Mucosa of descending colon (tissue), 3 donors: ENCODE measurements at places on chromosomes 1 and 21.

DNA sequence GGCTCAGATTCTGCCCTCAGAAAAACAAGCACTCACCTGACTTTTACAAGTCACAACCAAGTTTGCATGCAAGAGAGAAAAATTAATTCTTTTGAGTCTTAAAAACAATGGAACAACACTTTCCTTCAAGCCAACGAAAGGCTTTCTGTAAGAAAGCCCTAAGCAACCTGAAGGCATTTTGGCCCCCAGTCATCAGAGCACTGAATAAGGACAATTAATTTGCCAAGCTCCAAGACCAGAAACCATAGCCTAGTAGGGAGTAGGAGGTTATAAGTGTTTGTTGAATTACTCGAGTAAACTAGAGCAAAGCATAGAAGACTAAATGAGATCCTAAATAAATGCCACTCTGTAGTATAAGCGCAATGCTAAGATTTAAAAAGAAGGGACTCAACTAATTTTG, 4.7 kb downstream of the TGFBR3 start:
- DNase-seq, result no peak

DNA sequence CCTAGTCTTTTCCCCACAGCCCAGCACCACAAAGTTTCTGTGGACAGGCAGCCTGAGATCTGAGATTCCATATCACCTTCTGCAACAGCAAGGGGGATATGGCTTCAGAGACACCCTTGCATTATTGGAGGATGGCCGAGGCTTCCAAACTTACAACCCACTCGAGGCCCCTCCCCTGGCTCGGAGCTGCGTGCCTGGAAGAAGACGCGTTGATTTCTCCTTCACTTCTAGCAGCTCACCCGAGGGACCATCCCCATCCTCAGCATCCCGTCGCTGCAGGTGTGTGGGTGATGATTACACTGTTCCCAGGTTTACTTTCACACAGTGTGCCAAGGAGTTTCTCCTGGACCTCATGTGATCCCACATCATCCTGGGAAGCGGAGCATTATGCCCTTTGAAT, 277.9 kb downstream of the MATN1 start:
- DNase-seq, result no peak

DNA sequence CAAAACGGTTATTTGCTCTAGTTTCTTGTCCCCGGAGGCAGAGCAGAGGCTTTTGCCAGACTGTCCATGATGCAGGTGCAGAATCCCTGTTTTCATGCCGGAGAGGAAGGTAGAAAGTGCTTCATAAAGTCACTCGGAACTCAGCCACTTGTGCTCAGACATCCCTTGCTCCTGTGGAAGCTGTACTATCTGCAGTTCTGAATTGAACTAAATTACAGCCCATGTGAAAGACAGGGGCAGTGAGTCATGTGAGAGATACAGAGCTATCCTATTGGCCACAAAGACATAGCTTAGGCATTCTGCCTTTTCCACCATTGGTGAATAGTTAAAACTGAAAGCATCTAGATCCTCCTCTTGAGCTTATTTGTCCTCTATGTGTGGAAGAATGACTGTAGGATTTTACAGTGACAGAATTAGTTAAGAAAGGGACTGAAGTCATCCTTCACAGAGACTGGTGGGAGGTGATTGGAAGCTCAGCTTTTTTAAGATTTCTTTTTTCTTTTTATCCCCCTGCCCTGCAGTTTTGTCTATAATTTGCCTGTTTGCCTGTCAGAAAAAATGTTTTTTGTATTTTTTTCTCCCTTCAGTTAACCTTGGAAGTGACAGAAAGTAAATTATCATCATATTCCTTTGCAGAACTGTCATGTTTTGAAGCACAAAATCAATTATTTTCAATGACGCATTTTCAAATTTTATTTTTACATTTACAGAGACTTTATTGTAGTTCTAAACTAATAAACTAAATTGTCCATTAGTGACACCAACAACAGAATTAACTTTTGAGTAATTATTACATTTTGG, 298.6 kb downstream of the PTPRC start:
- DNase-seq, result no peak

DNA sequence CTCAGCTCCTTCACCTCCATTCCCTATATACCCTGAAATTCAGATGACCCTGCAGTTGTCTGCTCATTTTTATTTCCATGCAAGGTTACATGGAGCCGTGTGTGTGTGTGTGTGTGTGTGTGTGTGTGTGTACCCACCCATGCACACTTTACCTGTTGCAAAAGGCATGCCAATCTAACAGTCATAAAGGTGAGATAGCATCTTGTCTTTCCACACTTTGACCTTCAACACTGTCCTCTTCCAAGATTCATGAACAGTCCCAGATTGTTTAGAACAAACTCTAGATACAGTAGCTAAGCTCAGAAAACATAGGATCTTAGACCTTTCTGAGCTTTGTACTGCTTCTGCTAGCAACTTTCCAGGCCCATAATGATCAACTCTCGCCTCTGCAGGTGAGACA, 9.5 kb downstream of the LRRN2 start:
- no peak for DNase-seq

- DNase-seq, result no peak
Measured at GRCh38 chr1:169601096-169601881, 15.0 kb upstream of the F5 start.

GRCh38 chr21:16587681-16588375, 858.0 kb downstream of the USP25 start:
- DNase-seq, result no peak

DNA sequence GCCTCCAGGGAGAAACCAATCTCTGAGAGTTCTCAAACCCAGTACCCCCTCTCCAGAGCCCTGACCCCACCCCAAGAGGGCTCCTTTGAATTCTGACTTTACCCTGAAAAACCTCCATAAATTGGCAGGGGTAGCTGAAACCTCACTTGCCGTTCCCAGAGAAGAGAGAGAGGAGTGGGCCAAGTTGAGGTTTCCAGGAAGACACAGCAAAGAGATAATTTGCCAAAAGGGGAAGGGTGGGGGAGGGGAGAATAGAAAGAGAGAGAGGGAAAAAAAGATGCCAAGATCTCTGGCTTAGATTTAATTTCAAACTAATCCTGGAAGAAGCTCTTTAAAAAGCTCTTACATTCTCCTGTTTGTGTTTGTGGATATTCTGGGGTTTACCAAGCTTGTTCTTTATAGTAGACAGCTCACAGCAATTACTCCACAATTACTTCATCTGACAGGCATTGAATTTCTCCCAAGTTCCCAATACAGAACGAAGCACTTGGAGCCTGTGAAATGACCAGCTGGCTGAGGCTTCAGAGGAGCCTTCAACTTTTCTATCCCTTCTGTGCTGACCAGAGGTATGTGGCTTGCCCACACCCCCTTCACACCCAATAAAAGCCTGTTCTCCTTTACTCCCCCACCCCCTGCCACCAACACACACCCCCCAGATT, 1.1 kb upstream of the GRHL3 start:
- peak; percentile 7 for DNase-seq

DNA sequence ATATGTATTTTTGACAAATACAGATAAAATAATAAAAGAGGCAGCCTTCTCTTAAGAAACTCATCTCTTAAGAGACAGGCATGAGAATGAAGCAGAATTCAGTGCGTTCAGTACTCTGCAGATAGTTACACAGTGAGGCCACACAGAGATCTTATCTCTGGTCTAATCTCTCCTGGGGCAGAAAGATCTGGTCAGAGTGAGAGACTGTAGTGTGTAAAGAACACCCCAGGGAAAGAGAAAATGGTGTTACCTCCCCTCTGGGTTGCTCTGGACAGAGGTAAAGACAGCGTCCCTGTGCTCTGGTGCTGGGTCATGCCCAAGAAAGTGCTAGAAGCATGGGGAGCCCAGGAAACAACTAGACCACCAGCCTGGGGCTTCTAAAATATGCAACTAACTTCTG, 216.3 kb downstream of the SIPA1L2 start:
- DNase-seq, result no peak

DNA sequence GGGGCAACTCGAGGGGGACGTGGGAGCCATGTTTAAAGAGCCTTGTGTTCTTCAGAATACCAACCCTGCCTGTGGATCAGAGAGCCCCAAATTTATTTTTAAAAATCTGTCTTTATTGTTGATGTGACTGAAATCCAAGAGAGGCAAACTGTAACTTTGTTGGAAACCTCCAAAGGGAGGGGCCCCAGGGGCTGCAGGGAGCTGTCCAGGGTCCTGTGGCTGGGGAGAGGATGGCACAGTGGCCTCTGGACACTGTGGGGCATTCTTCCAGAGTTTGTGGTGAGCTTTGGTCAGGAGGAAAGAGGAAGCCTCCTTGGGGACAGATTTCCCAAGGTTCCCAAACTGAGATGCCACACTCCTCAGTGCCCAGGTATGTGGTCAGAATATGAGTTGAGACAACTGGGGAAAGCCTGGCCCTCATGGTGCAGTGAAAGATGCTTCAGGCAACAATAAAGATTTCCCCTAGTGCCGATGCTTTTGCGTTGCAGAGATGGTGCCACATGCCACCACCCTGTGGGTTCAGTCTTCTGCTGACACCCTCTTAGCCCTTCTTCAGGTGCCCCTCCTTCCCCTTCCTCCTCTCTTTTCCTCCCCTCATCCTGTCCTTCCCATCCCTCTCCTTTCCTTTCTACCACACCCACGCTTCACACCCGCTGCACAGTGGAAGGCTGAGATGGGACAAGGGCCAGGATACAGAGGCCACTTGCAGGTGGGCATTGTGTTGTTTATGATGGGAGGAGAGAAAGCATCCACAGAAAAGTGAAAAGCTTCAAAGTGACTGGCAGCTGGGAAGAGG, 122.1 kb downstream of the UCK2 start:
- no peak for DNase-seq

DNA sequence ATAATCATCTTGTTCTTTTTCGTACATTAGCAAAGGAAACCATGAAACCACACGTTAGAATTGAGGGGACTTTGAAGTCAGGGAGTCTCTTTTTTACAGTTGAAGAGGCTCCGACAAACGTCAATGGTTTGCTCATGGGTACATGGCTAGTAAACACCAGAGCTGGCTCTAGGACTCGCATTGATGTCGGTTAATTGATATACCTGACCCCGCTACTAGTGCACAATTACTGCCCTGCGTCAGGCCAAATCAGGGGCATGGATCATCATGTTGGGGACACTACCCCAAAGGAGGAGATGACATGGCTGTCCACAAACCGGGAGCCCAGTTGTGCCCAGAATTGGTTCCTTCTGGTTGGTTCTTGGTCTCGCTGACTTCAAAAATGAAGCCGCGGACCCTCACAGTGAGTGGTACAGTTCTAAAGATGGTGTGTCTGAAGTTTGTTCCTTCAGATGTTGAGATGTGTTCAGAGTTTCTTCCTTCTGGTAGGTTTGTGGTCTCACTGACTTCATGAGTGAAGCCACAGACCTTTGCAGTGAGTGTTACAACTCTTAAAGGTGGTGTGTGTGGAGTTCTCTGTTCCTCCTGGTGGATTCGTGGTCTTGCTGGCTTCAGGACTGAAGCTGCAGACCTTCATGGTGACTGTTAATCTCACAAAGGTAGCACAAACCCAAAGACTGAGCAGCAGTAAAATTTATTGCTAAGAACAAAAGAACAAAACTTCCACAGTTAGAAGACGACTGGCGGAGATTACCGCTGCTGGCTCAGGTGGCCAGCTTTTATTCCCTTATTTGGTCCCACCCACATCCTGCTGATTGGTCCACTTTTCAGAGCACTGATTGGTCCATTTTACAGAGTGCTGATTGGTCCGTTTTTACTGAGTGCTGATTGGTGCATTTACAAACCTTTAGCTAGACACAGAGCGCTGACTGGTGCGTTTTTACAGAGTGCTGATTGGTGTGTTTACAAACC, 126.9 kb upstream of the ERRFI1 start:
- DNase-seq, result no peak

GRCh38 chr1:73953186-73953585, 244.8 kb downstream of the LRRIQ3 start:
- DNase-seq, result no peak

DNA sequence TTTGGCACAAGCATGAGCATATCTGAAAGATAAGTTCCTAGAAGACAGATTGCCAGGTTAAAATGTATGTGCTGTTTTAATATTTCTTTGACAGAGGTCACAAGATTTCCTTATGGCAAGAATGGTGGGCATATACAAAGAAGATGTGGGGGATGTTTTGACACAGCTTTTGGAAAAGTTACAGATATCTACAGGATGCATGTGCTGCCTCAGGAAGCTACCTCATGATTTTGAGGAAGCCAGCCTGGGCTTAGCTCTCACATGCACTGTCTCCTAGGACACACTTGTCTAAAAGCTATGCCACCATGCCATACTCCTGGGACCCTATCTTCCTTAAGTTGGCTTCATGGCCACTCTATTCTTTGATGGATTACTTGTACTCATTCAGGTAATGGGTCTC, 99.9 kb downstream of the C1orf94 start:
- DNase-seq, result no peak

DNA sequence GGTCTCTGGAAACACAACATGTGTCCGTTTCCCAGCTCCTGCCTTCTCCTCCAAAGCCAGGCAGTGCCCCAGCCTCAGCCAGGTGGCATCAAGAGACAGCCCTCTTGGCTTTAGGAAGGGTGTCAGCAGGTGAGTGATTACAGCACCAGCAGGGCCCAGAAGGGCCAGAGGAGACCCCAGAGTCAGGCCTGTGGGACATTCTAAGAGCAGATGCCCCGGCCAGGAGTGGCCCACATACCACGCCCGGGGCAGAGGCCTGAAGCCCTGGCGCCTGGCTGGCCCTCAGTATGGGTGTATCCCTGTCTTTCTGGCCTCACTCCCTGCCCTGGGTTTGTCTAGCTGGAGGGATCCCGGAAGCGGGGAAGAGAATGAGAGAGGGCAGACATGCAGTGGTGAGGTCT, 109.2 kb downstream of the CASZ1 start:
- DNase-seq, result no peak

GRCh38 chr1:195096051-195096521, 1512.2 kb downstream of the KCNT2 start:
- DNase-seq, result no peak

- no peak for DNase-seq
Measured at GRCh38 chr1:36829066-36829465, 205.2 kb downstream of the GRIK3 start.

- DNase-seq, result no peak
Measured at GRCh38 chr1:210374600-210374953, 45.9 kb downstream of the HHAT start.
